ENCODE measurements at places on chromosomes 3 and 15.

DNA sequence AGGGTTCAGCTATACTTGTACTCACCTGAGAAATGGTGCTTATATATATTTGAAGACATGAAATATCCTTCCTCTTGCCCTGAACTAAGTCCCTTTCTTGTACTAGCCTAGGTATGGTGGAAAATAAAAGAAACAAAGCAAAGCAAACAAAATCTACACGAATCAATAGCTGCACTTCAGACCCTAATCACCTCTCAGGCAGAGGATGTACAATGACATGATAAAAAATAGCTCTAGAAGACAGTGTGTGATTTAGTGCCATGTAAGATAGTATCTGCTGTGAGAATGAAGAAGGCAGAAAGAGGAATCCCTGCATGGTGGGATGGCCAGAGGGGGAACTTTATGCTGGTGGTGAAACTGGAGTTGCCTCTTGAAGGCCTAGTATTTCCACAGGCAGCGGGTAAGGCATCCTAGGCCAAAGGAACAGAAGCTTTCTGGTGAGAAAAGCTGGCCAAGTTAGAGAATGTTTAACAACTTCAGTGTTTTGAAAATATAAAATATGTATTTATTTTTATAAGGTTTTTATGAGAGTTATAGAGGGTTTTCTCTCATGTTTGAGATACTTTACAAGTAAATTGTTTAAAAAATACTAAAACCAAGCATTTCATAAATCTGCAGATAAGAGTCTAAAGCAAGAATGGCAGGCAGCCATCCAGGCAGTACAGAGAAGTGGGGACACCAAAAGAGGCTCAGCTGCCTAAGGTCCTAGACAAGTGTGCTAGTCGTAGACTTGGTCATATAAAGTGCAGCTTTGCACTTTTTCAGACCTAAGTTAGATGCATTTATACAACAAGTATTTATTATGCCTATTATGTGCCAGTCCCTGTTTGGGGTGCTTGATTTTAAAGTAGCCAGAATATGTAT is 14.9 kb downstream of the LEKR1 start:
- DNase-seq, result no peak

- DNase-seq, result no peak
Observed at GRCh38 chr3:188390775-188391443, 237.0 kb downstream of the LPP start.

DNA sequence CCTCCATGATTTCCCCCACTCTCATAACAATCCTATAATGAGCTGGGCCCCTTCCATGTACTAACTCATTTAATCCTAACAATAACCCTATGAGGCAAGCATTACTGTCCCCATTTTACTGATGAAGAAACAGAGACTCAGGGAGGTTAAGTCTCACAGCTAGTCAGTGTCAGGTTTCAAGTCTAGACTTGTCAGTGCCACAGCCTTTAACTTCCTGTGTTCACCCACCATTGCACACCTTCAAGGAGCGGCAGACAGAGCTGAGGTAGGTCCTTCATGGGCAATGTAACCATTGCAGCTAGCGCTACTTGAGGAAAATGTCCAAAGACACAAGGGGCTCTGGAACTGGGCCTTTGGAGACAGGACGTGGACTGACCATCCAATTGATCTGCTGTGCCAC is 105.8 kb upstream of the CTNNB1 start:
- DNase-seq, result no peak

GRCh38 chr3:128996726-128997125 is 2.9 kb upstream of the CFAP92 start:
- no peak for DNase-seq

DNA sequence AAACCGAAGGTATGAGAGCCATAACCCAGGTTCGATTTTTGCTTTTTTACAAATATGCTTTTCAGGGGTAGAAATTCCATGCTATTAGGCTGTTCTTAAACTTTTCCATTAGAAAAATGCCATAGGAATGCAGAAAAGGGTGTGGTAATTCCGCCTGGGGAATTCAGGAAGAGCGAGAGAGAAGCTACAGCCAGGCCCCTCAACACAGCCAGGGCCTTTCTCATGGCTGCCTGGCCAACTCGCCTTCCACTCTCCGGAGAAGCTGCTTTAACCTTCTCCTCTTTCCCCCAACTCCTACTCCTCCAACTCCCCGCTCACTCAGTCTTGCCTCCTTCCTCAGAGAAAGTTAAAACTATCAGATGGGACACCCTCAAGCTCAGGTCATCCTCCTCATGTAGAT is 9.1 kb upstream of the TICRR start:
- DNase-seq, result no peak

- no peak for DNase-seq
Observed at GRCh38 chr3:113559009-113559408, 26.7 kb downstream of the SIDT1 start.

DNA sequence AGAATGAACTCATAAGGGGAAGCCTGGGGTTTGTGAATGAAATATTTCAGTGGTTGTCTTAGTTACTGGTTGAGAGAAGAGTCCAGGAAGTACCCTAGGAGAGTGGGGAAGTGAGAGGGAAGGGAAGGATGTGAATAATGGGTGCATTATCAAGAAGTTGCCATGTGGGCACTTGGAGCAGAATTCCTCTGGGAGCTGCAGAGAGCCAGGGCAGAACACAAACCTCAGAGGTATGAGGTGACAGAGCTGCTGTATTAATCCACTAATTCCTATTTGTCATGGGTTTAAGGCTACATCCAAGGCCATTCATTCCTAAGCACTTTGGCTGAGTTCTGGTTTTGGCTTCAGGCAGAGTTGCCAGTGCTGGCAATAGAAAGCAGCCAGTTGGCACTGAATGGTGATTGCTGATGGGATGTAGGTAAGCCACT is 29.0 kb downstream of the NDUFB4 start:
- no peak for DNase-seq

- DNase-seq, result no peak
Observed at GRCh38 chr3:39965997-39966396, 156.6 kb downstream of the MYRIP start.

GRCh38 chr3:71103430-71103921 is 480.1 kb downstream of the FOXP1 start:
- no peak for DNase-seq

GRCh38 chr15:36079021-36079420 is 500.4 kb upstream of the CDIN1 start:
- no peak for DNase-seq

- DNase-seq, result no peak
Observed at GRCh38 chr3:67620869-67621268, 33.5 kb downstream of the SUCLG2 start.
